CD8-positive, alpha-beta memory T cell (primary cell): ENCODE measurements at places on chromosomes 12 and 14.

DNA sequence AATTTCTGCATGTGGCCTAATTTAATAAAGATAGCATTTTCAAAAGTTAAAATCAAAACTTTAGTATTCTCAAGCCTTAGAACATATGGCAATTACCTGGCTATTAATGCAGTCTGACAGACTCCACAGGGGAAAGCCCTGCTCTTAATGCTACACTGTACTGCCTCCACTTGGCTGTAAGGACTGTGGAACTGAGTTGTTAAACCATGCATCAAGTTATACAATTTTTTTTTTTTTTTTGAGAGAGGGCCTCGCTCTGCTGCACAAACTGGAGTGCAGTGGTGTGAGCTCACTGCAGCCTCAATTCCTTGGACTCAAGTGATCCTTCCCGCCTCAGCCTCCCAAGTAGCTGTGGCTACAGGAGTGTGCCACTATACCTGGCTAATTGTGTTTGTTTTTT, 19.0 kb upstream of the NDUFA12 start:
- no peaks in the 10 kb centered on the region for H3K27me3 ChIP-seq
- DNase-seq, result no peak
- no peak overlapping the region for H3K27ac ChIP-seq
- no peak overlapping the region for H3K4me3 ChIP-seq

GRCh38 chr12:71737197-71737596, 17.5 kb upstream of the RAB21 start:
- no peak overlapping the region for H3K27ac ChIP-seq
- no peaks in the 10 kb centered on the region for H3K27me3 ChIP-seq

DNA sequence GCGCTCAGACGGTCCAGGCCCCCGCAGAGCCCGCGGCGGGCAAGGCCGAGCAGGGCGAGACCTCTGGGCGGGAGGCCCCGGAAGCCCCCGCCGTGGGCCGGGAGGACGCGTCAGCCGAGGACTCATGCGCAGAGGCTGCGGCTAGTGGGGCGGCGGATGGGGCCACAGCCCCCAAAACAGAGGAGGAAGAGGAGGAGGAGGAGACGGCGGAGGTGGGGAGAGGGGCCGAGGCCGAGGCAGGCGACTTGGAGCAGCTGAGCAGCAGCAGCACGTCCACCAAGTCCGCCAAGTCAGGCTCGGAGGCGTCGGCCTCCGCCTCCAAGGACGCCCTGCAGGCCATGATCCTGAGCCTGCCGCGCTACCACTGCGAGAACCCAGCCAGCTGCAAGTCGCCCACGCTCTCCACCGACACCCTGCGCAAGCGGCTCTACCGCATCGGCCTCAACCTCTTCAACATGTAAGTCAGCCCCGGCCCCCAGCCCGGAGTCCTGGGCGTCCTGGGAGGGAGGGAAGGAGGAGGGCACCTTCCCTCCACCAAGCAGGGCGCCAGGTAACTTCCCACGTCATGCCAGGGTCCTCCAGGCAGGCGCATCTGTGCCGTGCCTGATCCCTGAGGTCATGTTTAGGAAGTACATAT, 72.4 kb downstream of the IQSEC3 start:
- H3K36me3 ChIP-seq, result no peaks in the 10 kb centered on the region
- no peak overlapping the region for H3K27ac ChIP-seq
- no peak for DNase-seq
- H3K4me3 ChIP-seq, result no peak overlapping the region
- H3K4me1 ChIP-seq, result no peaks in the 10 kb centered on the region
- no peaks in the 10 kb centered on the region for H3K27me3 ChIP-seq

- H3K4me1 ChIP-seq, result no peaks in the 10 kb centered on the region
- H3K27me3 ChIP-seq, result no peaks in the 10 kb centered on the region
- no peak overlapping the region for H3K4me3 ChIP-seq
- H3K27ac ChIP-seq, result no peak overlapping the region
- no peaks in the 10 kb centered on the region for H3K36me3 ChIP-seq
These were observed 179.6 kb upstream of the NUDT4 start for GRCh38 chr12:93198086-93198485.

GRCh38 chr12:49811136-49811535, 17.1 kb downstream of the NCKAP5L start:
- H3K4me3 ChIP-seq, result no peak overlapping the region
- no peaks in the 10 kb centered on the region for H3K27me3 ChIP-seq
- no peaks in the 10 kb centered on the region for H3K4me1 ChIP-seq

DNA sequence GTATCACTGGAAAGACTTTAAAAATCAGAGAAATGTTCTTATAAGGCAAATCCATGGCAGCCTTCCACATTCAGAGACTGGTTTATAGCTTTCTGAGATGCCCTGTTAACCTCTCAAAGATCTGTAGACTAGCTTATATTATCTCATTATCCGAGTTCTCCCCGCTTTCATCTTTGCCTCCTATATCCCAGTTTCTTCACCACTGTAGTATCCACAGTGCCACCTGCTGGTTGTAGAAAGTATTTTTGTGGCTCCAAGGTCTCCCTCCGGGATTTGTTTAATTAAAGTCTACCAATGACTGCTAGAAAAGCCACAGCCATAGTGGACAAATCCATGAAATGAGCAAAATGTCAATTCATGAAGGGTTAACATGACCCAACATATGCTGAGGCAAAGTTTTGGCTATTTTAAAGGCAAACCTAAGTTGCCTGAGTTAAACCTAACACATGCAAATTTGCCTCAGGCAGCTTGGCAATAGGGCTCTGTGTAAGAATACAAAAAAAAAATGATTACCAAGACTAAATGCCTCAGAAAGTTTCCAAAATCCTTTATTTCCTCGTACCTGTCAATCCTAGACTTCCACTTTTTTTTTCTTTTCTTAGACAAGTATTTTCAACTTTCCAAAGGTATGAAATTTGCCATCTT, 218.8 kb upstream of the BMP4 start:
- H3K4me3 ChIP-seq, result no peak overlapping the region
- H3K4me1 ChIP-seq, result no peaks in the 10 kb centered on the region
- no peak overlapping the region for H3K27ac ChIP-seq
- no peaks in the 10 kb centered on the region for H3K36me3 ChIP-seq
- H3K27me3 ChIP-seq, result no peaks in the 10 kb centered on the region

- no peak overlapping the region for H3K4me3 ChIP-seq
- peaks cover 28% of the 10 kb centered on the region for H3K4me1 ChIP-seq
- no peaks in the 10 kb centered on the region for H3K36me3 ChIP-seq
- DNase-seq, result no peak
- H3K27ac ChIP-seq, result no peak overlapping the region
These were observed 130.2 kb upstream of the RAP1B start for GRCh38 chr12:68480526-68480925.

DNA sequence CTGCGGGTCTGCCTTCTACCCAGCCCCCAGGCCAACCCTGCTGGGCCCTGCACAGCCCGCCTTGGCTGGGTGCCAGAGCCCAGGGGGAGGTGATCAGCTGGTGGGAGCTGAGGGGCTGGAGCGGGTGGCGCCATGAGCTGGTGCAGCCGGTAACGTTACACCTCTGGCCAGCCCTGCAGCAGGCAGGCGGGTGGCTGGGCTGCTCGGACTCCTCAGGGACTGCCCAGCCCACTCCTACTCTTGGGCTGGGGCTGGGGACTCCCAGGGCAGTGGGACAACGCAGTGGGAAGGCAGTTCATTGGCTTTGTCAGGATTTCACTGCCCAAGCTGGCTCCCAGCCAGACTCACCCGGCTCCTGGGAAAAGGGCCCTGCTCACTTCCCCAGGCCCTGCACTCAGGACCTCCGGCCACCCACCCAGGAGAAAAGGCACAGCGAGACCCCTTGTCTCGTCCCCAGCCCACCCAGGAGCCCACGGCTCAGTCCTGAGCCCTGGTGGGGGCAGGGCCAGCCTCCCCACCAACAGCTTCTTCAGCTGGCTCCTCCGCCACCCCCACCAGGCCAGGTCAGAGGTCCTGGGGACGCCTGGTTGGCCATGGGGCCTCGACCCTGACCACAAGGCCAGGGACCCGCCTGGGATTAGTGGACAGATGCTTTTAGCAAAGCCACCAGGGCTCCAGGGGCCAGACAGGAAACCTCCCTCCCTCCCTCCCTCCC, 1.0 kb downstream of the PGF start:
- H3K4me3 ChIP-seq, result no peak overlapping the region
- peaks cover 10% of the 10 kb centered on the region for H3K27me3 ChIP-seq
- no peaks in the 10 kb centered on the region for H3K36me3 ChIP-seq
- no peaks in the 10 kb centered on the region for H3K4me1 ChIP-seq
- DNase-seq, result no peak
- no peak overlapping the region for H3K27ac ChIP-seq

DNA sequence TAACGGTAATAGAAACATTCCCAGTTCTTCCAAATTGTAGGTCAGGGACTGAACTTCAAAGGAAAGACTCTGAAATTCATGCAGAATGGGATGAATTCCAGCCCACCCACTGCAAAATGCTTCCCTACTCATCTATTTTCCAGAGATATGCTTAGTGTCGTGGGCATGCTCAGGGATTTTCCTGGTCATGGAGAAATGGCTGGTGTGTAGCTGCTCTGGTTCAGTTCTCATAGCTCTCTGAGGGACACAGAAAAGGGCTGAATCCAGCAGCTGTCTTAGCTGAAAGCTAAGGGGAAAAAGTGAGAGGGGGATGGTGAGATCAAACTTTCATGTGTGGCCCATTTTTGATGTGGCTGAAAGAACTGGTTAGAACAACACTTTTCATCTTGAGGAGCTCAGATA, 72.9 kb upstream of the KRAS start:
- DNase-seq, result no peak
- H3K27ac ChIP-seq, result no peak overlapping the region

DNA sequence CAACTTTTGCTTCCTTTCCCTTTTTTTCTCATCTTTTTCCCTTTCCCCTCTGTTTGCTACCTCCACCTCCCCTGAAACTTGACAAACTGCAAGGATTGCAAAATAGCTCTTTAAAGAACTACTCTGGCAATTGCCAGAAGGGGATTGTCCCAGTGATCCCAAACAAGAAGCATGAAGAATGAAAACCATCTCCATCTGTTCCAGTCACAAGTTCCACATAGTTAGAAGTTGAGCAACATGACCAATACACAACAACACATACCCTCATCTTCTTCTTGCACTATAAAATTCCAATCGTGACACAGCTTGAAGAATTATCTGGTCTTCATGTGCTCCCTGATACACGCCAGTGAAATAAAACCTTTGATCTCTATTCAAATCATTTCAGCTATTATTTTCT, 93.7 kb upstream of the USP15 start:
- H3K4me3 ChIP-seq, result no peak overlapping the region
- no peaks in the 10 kb centered on the region for H3K27me3 ChIP-seq
- no peak for DNase-seq
- H3K27ac ChIP-seq, result no peak overlapping the region
- no peaks in the 10 kb centered on the region for H3K4me1 ChIP-seq
- no peaks in the 10 kb centered on the region for H3K36me3 ChIP-seq

DNA sequence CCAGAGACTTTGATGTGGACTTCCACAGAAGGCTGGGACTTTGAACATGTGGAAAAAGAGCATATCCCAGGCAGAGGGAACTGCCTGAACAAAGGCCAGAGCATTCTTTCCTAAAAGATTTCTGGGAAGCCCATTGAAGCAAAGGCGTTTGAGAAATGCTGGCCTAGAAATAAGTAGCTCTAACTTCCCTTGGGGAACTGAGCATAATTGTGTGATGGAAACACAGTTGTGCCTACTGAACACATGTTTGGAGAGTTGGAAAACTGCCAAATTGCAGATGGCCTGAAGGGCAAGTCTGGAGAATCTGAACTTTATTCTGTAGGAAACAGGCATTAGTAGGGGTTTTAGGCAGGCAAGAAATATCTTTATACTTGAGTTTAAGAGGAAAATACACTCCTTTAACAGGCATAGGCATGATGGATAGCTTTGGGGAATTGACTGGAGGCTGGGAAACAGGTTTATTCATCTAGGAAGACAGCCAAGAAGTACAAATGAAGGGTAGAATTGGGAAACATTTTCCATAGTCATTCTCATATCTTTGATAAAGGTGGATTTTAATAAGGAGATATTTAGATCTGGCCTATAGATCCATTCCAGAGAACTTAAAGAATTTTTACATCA, 134.1 kb downstream of the TPH2 start:
- H3K27me3 ChIP-seq, result no peaks in the 10 kb centered on the region
- DNase-seq, result no peak
- no peaks in the 10 kb centered on the region for H3K36me3 ChIP-seq
- no peak overlapping the region for H3K27ac ChIP-seq

DNA sequence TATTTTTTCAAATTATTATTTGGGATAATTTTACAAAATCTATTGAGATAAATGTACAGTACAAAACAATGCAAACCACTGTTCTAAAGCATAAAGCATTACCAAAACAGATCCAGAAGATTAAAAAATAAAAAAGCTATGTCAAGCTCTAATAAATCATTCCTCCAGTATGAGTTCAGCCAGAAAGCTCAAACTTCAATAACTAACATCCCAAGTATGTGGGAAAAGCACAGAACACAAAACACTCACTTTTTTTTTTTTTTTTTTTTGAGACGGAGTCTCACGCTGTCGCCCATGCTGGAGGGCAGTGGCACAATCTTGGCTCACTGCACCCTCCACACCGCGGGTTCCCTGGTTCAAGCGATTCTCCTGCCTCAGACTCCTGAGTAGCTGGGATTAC, 11.3 kb downstream of the SAV1 start:
- H3K36me3 ChIP-seq, result no peaks in the 10 kb centered on the region
- no peak overlapping the region for H3K4me3 ChIP-seq
- H3K4me1 ChIP-seq, result no peaks in the 10 kb centered on the region
- H3K27me3 ChIP-seq, result no peaks in the 10 kb centered on the region

GRCh38 chr14:67477926-67478799, 10.4 kb downstream of the TMEM229B start:
- peaks cover 9% of the 10 kb centered on the region for H3K36me3 ChIP-seq
- no peaks in the 10 kb centered on the region for H3K4me1 ChIP-seq
- no peak for DNase-seq
- no peak overlapping the region for H3K27ac ChIP-seq

- no peak for DNase-seq
- no peak overlapping the region for H3K27ac ChIP-seq
- no peaks in the 10 kb centered on the region for H3K27me3 ChIP-seq
- no peak overlapping the region for H3K4me3 ChIP-seq
These were observed 187.5 kb upstream of the DIO3 start for GRCh38 chr14:101373690-101374295.

DNA sequence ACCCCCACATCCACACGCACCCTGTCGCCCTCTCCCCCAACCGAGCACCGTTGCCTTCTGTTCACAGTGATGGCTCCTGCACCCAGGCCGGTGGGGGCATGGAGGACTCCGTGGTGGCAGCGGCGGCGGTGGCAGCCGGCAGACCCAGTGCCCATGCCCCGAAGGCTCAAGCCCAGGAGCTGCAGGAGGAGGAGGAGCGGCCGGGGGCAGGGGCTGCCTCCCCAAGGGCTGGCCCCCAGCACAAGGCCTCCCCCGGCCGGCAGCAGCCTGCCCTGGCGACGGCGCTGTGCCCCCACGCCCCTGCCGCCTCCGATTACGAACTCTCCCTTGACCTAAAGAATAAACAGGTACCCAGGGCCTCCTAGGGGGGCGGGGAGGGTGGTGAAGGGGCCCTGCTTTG, 59.0 kb downstream of the IQSEC3 start:
- no peaks in the 10 kb centered on the region for H3K36me3 ChIP-seq
- no peak for DNase-seq
- no peak overlapping the region for H3K4me3 ChIP-seq
- H3K27ac ChIP-seq, result no peak overlapping the region

GRCh38 chr14:88551094-88551870, 3.5 kb downstream of the PTPN21 start:
- peaks cover 54% of the 10 kb centered on the region for H3K27me3 ChIP-seq
- H3K27ac ChIP-seq, result no peak overlapping the region
- peak overlapping the region; percentile 50 for H3K4me3 ChIP-seq
- DNase-seq, result no peak
- H3K4me1 ChIP-seq, result peaks cover 22% of the 10 kb centered on the region

GRCh38 chr12:44381341-44381740, 494.8 kb downstream of the NELL2 start:
- H3K4me3 ChIP-seq, result no peak overlapping the region
- H3K4me1 ChIP-seq, result no peaks in the 10 kb centered on the region
- no peaks in the 10 kb centered on the region for H3K27me3 ChIP-seq
- H3K27ac ChIP-seq, result no peak overlapping the region
- no peaks in the 10 kb centered on the region for H3K36me3 ChIP-seq
